ENCODE measurements at places on chromosomes 7 and 10. TPM values are rescaled to one million over a fixed set of nuclear protein-coding genes. Genes with fewer than 3 reads are reported as not detected.

CHAT gene
- total RNA-seq: not detected

DYDC2 gene
- total RNA-seq: not detected

AKR1E2 gene
- total RNA-seq: 46.4 TPM

PHKG1 gene
- 48.0 TPM for total RNA-seq

RBM28 gene
- 7.3 TPM for total RNA-seq

LRRN3 gene
- 5.2 TPM for total RNA-seq

AGAP5 gene
- total RNA-seq: 4.7 TPM

NFE2L3 gene
- under 0.01 TPM for total RNA-seq

ATG9B gene
- not detected for total RNA-seq

FAM20C gene
- total RNA-seq: 14.6 TPM

SFMBT2 gene
- total RNA-seq: 12.5 TPM

TMEM26 gene
- total RNA-seq: 15.7 TPM

GBX1 gene
- total RNA-seq: not detected

ABCF2 gene
- total RNA-seq: 20.9 TPM

HOXA10 gene
- total RNA-seq: 13.6 TPM

PTN gene
- total RNA-seq: 21.9 TPM

LIPK gene
- not detected for total RNA-seq

PTF1A gene
- not detected for total RNA-seq

IDI2 gene
- not detected for total RNA-seq

GRM8 gene
- total RNA-seq: not detected

LIPN gene
- total RNA-seq: not detected

ADAM12 gene
- 13.0 TPM for total RNA-seq

RBAK gene
- 6.3 TPM for total RNA-seq

PPP1R9A gene
- total RNA-seq: 42.3 TPM

SAMD9L gene
- total RNA-seq: 4.2 TPM

GNGT1 gene
- total RNA-seq: not detected

SPDYE9 gene
- not detected for total RNA-seq

DOCK4 gene
- total RNA-seq: 24.5 TPM

CAV2 gene
- total RNA-seq: 35.0 TPM

SKAP2 gene
- total RNA-seq: 4.2 TPM

WEE2 gene
- not detected for total RNA-seq

HOXA9 gene
- total RNA-seq: 7.8 TPM

C10orf67 gene
- total RNA-seq: under 0.01 TPM

OLAH gene
- total RNA-seq: 1.0 TPM

ATRNL1 gene
- 7.8 TPM for total RNA-seq

PARD3 gene
- 88.7 TPM for total RNA-seq

NEURL1 gene
- 12.0 TPM for total RNA-seq

TMEM209 gene
- 7.3 TPM for total RNA-seq

MEIG1 gene
- not detected for total RNA-seq

Measured in skeletal muscle tissue (tissue), 5 donors.